Stimulated activated CD4-positive, alpha-beta T cell treated with anti-CD3 and anti-CD28 coated beads, Interleukin-1b, Interleukin-23, amount 100 ng/mL, for 48 hours (primary cell): ENCODE measurements at places on chromosomes 5 and 9.
A peak's percentile ranks its signal among the peaks of the same experiment; 100 is the strongest.

DNA sequence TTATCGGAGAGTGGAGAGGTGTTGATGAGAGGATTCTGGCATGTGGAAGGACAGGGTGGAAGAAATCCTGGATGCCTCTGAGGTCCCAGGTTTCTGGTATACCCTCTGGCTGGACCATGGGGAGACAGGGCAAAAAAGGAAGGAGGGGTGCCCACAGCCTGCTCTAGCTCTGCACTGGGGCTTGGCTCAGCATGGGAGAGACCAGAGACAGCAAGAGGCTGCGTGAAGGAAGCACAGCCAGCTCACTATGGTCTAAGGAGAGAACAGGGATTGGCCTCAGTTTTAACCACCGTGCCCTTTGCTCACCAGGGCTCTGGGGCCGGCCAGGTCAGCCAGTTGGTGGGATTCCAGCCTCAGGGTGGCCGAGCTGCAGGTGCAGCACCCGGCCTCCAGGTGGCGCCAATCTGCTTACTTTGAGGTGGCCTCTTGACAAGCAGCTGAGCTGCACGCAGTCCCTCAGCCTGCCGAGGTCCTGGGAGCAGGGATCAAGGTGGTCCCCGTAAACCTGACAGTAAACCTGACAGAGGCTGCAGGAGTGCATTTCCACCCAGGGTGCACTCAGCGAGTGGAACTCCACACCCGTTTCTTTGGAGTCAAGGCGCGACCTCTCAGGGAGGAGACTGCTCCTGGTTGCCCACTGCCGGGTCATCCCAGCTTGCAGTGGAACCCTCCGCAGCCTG is 25.0 kb upstream of the SPTLC1 start:
- peak; percentile 72 for DNase-seq

DNA sequence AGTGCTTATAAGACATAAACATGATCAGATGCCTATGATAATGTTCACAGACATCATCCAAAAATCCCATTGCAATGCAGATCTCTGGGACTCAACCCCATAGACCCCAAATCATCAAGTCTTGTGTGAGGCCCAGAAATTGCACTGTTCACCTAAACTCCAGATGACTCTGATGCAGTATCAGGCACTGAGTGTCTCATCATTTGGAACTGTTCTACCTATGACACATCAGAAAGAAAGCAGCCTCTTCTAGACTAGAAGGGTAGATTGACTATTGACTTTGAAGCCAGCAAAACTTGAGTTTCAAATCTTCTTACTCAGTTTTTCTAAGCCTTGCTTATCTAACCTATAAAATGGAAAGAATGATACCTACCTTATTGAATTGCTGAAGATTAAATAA is 58.7 kb upstream of the PAPPA start:
- no peak for DNase-seq

GRCh38 chr9:84254972-84255371 is 85.6 kb downstream of the SLC28A3 start:
- DNase-seq = no peak

DNA sequence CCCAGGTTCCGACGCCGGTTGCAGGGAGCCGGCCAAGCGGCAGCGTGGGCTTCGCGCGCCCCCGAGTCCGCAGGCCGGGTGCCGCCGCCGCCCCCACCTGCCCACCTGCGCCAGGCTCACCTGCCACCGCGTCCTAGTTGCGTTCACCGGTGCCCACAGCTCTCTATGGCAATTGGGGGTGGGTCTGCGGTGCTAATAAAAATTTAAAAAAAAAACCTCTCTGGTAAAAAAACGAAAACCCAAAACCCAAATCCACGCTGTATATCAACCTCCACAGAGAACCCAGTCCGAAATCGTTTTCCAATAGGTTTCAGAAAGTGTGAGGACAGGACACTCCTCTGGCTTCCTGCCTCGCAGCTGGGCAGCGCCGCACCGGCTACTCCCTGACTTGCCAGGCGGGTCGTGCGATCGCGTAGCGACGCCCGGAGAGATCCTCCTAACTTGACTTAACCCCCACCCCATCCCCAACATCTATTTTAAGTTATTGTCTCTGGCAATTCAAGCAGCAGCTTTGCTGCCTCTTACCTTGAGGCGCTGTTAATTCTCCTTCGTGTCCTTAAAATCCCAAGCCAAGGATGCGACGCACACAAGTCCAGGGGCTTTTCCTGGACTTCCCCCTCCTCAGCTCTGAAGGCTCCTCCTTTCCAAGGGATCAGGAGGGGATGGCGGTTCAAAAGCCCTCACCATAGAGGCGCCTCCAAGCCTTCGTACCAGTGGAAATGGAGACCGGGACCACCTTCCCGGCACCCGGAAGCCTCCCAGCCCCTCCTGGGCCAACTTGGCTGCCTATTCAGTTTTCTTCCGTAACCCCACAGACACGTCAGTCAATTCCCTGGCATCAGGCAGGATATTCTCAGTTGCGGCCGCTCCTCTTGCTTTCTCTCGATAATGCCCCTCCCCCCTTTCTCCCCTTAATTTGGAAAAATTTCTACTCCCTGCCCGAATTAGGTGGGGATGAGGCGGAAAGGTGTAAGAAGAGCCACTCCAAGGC is 1639.4 kb upstream of the C9orf72 start:
- DNase-seq = no peak

GRCh38 chr5:75935572-75935971 is 147.6 kb upstream of the SV2C start:
- no peak for DNase-seq

DNA sequence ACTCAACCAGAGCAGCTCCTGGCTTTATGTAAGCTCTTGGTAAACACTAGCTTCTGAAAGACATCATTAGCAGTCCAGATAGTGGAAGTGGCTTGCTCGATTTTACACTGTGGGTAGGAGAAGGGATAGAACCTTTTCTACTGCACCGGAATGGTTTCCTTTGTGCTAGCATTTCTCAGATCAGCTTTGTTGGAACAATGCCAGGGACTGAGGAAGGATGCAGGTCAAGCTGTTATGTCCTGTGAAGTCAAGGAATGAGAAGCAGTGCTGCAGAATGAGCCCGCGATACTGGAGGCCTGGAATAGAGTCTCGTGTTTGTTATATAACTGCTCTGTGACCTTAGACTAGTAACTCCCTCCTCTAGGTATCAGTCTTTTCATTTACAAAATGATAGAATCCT is 233.6 kb downstream of the GABRB2 start:
- DNase-seq = no peak

DNA sequence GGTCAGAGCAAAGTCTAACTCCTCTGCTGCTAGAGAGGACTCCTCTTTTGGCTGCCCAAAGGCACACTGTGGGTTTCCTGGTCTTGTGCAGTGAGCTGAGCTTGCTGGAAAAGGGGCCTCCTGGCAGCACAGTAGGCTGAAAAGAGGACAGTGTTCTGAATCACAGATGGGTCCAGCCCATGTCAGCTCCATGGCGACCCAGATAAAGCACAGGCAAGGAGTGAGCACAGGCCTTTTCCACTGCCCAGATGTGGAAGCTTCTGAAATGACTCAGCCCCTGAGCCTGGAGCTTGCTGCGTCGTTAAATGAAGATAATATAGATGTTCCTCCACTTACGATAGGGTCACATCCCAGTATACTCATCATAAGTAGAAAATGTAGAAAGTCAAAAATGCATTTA is 8.1 kb downstream of the CCDC180 start:
- DNase-seq = no peak

GRCh38 chr9:37062336-37062735 is 28.3 kb upstream of the PAX5 start:
- no peak for DNase-seq

GRCh38 chr9:132183134-132183533 is 21.3 kb downstream of the NTNG2 start:
- no peak for DNase-seq

GRCh38 chr5:54217826-54218503 is 92.4 kb downstream of the ARL15 start:
- DNase-seq = no peak

DNA sequence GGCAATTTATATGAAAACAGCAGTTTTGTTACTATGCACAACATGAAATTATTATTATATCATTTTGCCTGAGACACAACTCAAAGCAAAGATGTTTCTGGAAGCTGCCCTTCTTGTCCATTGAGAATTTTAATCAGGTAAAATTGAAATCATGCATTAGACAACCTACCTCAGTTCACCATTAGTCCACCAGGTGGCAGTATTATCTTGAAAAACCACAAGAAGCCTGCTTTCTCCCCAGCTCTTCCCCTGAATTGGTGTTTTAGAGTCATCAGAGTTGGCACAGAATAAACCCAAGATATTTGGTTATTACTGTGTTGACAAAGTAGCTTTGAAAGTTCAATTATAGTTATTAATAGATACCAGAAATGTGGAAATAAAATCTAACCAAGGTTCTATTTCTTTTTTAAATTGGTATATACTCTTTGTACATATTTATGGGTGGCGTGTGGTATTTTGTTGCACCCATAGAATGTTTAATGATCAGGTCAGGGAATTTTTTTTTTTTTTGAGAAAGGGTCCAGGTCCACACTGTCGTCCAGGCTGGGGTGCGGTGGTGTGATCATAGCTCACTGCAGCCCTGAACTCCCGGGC is 25.7 kb downstream of the UTP15 start:
- DNase-seq = peak; percentile 6

GRCh38 chr5:140553657-140554056 is 3.6 kb downstream of the SRA1 start:
- no peak for DNase-seq

- DNase-seq = no peak
Measured at GRCh38 chr9:81112627-81113452, 576.5 kb downstream of the TLE1 start.

GRCh38 chr9:33158843-33159776 is 8.0 kb downstream of the B4GALT1 start:
- DNase-seq = no peak

GRCh38 chr5:72451741-72452505 is 55.3 kb downstream of the ZNF366 start:
- no peak for DNase-seq

- DNase-seq = no peak
Measured at GRCh38 chr5:94545870-94546625, 72.4 kb downstream of the KIAA0825 start.

DNA sequence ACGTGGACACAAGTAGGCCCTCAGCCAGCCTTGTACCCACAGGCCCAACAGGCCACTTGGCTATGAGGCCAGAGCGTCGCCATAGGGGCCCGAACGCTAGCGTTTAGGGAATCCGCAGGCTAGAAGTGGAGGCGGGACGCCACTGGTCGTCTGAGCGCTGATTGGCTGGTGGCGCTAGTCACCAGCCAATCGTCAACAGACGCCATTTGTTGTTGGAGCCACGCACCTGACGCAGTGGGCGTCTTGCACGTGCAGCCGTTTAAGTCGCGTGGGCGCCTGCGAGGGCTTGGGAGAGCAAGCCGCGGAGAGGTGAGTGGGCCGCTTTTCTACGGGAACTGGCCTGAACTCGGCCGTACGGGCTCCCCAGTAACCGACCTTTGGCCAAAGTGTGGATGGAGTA is at the start of gene DDX4:
Gene DDX4, plus strand, starts transcription at position 269 of the 400 bp plus-strand sequence. CDS start 903 bp downstream, outside the sequence.
- DNase-seq = no peak

DNA sequence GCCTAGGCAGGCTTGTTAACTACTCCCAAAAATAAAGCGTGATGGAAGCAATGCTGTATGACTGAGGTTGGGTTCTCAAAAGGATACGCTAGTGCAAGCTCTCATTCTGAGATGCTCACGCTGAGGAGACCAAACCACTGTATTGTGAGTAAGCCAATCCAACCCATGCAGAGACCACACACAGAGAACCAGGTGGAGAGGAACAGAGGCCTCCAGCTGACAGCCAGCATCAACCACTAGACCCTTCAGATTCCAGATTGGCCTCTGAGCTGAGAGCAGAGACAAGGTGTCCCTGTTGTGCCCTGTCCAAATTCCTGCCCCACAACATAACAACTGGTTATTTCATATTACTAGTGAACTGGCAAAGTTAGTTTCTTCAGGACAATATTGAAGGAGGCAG is 4.5 kb downstream of the TSTD2 start:
- no peak for DNase-seq

DNA sequence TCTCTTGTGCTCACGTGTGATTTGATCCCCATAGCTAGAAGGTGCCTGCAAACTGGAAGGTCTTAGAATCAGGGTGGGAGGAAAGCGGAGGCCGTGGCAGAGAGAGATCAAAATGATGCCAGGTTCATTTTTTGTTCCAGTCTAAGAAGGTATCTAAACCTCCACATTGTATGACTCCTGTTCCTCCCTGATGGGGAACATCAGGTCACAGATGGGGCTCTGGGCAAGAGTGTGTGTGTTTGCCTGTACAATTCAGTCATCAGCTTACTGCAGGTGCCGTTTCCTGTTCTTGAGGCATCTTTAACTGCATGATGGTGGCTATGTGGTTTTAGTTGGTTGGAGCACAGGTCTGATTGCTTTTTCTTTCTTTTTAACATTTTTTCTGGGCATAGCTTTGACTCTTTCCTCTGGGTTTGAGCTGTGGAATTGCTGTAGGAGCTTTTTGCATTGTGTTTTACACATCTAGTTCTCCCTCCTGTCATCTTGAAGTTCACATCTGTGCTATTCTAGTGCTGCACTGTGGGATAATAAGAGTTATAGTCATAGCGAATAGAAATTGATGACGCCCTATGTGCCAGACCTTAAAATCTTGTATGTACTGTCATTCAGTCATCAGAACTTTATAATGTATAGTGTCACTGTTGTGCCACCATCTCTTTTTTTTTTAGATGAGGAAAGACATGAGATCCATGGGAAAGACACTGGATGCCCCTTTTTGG is 30.8 kb downstream of the ARHGAP26 start:
- peak; percentile 66 for DNase-seq

GRCh38 chr5:179732918-179733771 is 523 bp downstream of the MAML1 start:
- peak; percentile 42 for DNase-seq

GRCh38 chr9:92293075-92293354 is 482 bp downstream of the IARS1 start:
- no peak for DNase-seq

- no peak for DNase-seq
Measured at GRCh38 chr9:111886983-111887718, 9.5 kb upstream of the UGCG start.

DNA sequence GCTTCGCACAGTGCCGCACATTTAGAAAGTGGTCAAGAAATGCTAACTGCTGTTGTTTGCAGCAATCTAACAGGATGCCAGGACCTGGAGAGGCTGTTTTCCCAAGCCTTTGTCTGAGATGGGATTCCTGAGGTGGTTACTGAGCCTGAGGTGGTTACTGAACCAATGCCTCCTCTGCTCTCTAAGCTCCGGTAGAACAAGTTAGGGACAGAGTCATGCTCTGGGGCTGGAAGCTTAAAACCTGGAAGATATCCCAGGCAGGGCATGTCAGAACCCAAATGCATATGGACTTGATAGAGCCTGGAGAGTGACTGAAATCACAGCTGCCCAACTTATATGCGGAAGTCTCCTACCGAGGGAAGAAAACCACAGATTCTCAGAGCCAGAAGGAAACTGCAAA is 46.5 kb upstream of the FAT2 start:
- DNase-seq = no peak

DNA sequence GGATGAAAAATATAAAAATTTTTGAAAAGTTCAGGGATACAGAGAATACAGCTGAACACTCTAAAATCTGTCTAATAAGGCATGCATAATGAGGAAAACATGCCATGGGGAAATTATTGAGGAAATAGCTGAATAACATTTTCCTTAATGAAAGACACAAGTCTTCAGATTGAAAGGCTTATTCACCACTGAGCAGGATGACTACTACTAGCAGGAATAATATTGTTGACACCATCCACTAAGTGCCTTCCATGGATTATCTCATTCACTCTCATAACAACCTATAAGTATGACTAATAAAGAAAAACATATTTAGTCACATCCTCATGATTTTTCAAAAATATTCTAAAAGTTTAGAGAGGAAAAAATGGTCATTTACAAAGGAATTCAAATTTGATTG is 96.7 kb upstream of the FER start:
- DNase-seq = no peak

GRCh38 chr5:14895301-14895700 is 23.7 kb upstream of the ANKH start:
- no peak for DNase-seq

- no peak for DNase-seq
Measured at GRCh38 chr5:127556609-127557334, 39.3 kb downstream of the PRRC1 start.
